ENCODE measurements at places on chromosomes 1 and 21.

DNA sequence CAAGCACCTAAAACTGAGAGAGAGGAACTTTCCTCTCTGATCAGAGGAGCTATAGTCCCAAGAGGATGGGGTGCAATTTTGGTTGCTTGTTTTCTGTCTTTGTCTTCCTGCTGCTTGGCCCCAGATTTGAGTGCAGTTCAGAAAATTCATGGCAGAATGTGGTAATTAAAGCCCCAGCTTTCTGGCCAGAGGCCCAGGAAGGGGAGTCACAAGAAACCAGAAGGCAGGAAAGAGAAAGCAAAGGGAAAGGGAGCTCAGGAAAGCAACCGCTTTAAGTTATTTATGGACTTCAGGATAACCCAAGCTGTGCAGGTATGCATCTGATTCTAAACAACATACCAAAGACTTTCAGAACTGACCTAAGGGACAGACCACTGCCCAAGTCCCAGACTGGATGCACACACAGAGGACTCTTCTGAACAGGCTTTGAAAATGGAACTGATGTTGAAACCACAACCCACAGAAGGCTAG lies 88.8 kb downstream of the ST3GAL3 start:
- peaks cover 2% of the 10 kb centered on the region for H3K36me3 ChIP-seq
- H3K27ac ChIP-seq: no peak overlapping the region
- H3K4me1 ChIP-seq: peaks cover 10% of the 10 kb centered on the region
- no peak overlapping the region for H3K4me3 ChIP-seq
- no peaks in the 10 kb centered on the region for H3K27me3 ChIP-seq

DNA sequence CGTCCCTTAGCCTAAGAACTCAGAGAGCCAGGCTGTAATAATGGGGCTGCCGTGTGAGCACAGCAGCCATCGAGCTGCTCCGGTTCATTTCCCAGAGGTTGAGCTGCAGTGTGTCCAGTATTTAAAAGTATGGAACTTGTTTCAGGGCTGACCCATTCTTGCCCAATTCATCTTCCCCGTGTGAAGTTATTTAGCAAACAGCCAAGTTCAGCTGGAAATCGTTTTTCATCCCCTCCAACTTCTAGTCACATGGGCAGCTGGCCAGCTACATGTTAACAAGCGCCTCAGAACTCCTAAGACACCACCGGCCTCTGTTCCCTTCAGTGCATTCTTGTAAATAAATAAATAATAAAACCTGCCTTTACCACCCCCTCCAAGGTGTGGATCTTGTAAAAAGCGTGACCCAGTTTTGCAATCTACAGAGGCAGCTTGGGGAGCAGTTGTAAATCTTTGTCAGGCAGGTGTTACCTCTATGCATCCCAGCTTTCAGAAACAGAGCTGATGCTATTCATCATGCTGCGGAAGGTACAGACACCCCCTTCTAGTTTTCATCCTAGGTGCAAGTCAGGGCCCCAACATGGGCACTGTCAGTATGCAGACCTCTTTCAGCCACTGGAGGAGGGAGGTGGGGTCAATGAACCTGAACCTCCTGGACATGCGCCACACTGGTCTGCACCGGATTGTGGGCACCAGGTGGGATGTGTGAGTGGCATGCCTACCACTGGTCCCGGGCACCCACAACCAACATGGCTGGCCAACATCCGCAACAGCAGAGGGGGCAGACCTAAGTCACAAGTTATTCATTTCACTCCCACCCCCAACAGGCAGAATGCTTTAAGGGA lies 18.7 kb upstream of the KNCN start:
- no peak overlapping the region for H3K27ac ChIP-seq
- no peak overlapping the region for H3K4me3 ChIP-seq
- H3K4me1 ChIP-seq: no peaks in the 10 kb centered on the region
- H3K27me3 ChIP-seq: no peaks in the 10 kb centered on the region

- H3K4me1 ChIP-seq: peaks cover 17% of the 10 kb centered on the region
- H3K36me3 ChIP-seq: peaks cover 5% of the 10 kb centered on the region
- peaks cover 12% of the 10 kb centered on the region for H3K27me3 ChIP-seq
- H3K4me3 ChIP-seq: peak overlapping the region; percentile 87
- peak; percentile 49 for DNase-seq
These were observed 524 bp upstream of the TMCO4 start for GRCh38 chr1:19800076-19800804.

DNA sequence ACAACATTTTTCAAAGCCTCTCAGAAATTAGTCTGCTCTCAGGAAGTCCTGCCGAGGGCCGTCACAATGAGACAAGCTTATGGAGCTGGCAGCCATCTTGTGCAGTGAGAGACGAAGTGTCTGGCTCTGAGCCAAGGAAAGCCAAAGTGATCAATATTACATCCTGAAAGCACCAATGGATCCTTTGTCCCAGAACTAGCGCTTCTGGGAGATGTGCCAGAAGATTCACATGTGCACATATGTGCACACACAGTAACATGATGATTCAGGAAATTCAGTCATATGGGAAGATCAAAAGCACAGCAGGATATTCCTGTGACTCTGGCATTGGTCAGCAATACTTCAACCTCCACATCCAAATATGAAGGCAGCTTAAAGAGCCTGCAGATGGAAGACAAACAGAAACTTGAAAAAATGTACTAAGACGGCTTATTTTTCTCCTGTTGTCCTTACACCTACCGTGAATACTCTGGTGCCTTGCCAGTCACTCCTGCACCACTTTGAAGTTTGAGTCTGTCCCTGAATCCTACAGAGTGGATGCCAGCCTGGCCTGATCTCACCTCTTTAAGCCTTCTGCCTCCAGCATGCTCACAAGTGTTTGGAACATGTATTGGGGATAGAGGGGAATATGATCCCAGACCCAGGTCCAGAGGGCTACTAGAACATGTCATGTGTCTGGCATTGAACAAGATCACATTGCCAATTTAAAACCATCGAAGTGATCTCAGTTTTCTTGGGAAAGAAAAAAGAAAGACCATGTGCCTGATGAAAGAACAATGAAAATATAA lies 44.5 kb upstream of the PRRX1 start:
- no peak overlapping the region for H3K4me3 ChIP-seq
- no peak for DNase-seq
- H3K27ac ChIP-seq: no peak overlapping the region
- no peaks in the 10 kb centered on the region for H3K4me1 ChIP-seq

DNA sequence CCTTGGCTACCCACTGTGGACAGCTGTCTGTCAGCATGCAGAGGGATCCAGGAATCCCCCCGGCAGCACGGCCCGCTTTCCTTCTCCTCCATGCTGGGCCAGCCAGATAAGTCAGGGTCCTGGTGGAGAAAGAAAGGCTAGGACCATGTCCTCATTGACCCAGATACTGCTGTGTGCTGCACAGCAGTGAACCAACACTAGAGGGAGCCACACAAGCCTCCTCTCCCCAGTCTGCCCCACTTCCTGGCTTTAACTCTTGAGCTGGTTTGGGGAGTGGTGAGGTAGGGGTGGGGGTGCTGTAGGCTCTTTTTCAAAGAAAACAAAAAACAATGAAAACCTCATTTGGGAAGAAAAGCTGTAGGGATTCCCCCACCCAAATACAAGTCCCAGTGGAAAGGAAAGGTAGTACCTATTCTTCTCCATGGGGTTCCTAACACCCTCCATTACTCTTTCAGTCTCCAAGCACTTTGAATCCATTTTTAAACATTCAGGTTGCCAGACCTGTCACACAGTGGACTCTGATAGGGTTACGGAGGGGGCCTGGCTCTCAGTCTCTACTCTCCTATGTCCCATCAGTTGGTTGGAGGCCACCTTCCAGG lies 84.9 kb upstream of the CD1D start:
- no peaks in the 10 kb centered on the region for H3K4me1 ChIP-seq
- H3K4me3 ChIP-seq: no peak overlapping the region
- no peaks in the 10 kb centered on the region for H3K36me3 ChIP-seq
- H3K27ac ChIP-seq: no peak overlapping the region
- DNase-seq: peak; percentile 13
- peaks cover 2% of the 10 kb centered on the region for H3K27me3 ChIP-seq

DNA sequence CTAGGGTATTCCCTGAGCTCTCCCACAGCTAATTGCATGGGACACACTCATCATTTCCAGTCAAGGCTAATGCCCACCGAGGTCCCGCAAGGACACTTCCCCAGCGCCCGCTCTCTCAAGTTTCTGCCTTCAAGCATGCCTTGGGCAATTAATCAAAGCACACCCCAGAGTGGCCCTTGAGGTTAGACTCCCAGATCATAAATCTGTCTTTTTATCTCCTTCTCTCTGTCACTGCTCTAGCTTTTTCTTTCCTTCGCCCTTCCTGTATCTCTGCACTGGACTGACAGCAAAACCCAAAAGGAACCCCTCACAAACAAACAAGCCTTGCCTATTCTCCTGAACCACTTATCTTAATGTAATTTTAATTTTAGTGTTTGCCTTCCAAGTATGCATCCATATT lies 7.9 kb upstream of the EXOSC10 start:
- DNase-seq: no peak
- H3K27me3 ChIP-seq: no peaks in the 10 kb centered on the region
- no peak overlapping the region for H3K27ac ChIP-seq

GRCh38 chr1:94974824-94975223 lies 47.9 kb upstream of the CNN3 start:
- DNase-seq: no peak
- H3K4me3 ChIP-seq: no peak overlapping the region
- H3K36me3 ChIP-seq: no peaks in the 10 kb centered on the region
- H3K27me3 ChIP-seq: no peaks in the 10 kb centered on the region

DNA sequence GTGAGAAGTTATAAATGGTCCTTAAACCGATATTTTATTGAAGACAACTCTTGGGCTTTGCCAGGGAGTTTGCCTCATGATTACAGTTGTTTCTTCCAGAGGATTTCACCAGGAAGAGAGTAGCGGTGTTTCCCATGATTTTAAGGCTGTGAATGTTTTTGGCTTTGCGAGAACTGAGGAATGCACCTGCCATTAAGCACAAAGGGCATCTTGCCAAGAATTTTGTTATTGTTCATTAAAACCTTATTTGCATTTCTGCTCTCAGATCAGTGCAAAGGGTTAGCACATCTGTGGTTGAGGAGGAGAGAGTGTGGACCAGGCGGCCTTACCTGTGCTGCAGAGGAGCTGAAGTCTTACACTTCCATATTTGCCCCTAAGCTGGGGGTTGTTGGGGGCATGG lies 13.8 kb downstream of the CNIH3 start:
- H3K27ac ChIP-seq: no peak overlapping the region
- H3K27me3 ChIP-seq: peaks cover 30% of the 10 kb centered on the region
- H3K4me3 ChIP-seq: no peak overlapping the region
- peaks cover 19% of the 10 kb centered on the region for H3K4me1 ChIP-seq
- no peaks in the 10 kb centered on the region for H3K36me3 ChIP-seq

- H3K27me3 ChIP-seq: no peaks in the 10 kb centered on the region
- H3K27ac ChIP-seq: no peak overlapping the region
- DNase-seq: no peak
These were observed 16.8 kb upstream of the POGZ start for GRCh38 chr1:151476083-151476482.

- DNase-seq: no peak
- H3K36me3 ChIP-seq: no peaks in the 10 kb centered on the region
- H3K4me1 ChIP-seq: peaks cover 2% of the 10 kb centered on the region
- H3K27ac ChIP-seq: no peak overlapping the region
- peaks cover 55% of the 10 kb centered on the region for H3K27me3 ChIP-seq
These were observed 1.4 kb downstream of the HTR1D start for GRCh38 chr1:23215751-23216449.

All from activated T-helper 2 cell treated with anti-CD3 and anti-CD28 coated beads, Interferon-gamma antibody, Interleukin-2, Interleukin-4, amounts not matched to agents 10 μg/mL and 5 μg/mL and 100 μg/mL, durations not matched to agents 14 hours and 24 hours and 36 hours (primary cell).